Aorta (tissue), 5 donors: ENCODE measurements at places on chromosomes 3 and 15. TPM values are rescaled to one million over a fixed set of nuclear protein-coding genes. Genes with fewer than 3 reads are reported as not detected.

Gene SLC2A2
- not detected for total RNA-seq

Gene LAMB2
- total RNA-seq, result 707 TPM

DNA sequence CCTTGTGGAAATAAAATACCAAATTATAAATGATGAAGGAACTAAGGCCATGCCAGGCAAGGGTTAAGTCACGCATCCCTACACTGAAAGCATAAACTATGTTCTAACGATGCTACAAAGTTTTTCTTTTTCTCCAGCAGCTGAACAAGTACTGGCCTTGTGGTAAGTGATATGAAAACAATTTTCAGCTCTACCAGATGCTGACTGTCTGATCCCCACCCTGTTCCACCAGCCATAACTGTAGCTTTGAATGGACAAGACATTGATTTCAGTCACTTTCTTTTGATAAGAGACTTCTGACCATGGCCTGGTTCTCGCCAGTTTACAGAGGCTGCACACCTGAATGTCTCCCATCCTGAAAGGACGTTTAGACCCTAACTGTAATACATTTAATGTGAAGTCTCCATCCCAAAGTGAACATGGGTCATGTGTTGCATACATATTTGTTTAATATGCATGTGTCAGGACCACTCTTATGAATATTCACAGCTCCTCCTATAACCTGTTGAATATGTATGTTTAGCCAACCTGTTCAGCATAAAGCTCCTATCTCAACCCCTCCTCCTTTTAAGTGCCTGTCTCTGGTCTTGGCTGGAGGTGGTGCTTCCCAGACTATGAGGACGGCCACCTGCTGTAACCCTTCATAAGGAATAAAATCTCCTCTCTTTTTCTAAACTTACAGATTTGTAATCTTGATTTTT lies 33.4 kb downstream of the MASP1 start:
- no peak for DNase-seq

- DNase-seq, result peak; percentile 95
Observed at GRCh38 chr3:125990253-125990970, 21.4 kb downstream of the ROPN1B start.

GRCh38 chr15:42107473-42107872 lies 13.1 kb upstream of the PLA2G4D start:
- no peak for DNase-seq

GRCh38 chr3:173513123-173513522 lies 115.6 kb downstream of the NLGN1 start:
- no peak for DNase-seq
